Choroid plexus epithelial cell (primary cell): ENCODE measurements at places on chromosomes 5 and 9.
A peak's percentile ranks its signal among the peaks of the same experiment; 100 is the strongest.

DNA sequence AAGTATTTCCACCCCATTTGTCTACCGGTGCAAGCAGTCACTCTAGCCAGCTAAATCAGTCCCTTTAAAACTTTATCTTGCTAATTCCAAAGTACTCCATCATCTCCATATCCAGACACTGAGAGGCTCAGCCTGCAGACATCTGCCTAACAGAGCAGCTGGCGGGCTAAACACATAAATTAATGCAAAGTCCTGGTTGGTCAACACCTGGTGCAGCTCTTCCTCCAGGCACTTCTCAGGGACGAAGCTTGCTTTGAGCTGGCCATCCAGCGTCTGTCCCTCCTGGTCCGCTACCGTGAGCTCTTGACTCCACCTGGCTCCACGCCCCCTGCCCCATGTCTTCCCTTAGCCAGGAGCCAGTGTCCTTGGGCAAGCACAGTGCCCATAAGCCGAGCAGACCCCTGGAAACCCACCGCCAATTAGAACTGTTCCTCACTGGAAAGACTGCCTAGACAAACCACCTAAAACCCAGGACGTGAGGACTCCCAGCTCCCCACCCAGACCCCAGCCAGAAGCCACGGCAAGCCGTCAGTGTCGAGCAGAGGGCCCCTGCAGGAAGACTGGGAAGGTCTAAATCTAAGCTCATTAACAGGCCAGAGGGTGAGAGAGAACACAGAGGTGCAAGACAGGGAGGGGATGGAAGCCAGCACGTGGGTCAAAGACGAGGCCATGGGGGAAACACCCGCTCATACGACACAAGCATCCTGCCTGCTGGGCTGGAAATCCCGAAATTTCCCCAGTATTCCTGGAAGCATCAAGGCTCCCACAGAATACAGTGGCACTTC, 120.0 kb downstream of the COL23A1 start:
- no peak for DNase-seq

DNA sequence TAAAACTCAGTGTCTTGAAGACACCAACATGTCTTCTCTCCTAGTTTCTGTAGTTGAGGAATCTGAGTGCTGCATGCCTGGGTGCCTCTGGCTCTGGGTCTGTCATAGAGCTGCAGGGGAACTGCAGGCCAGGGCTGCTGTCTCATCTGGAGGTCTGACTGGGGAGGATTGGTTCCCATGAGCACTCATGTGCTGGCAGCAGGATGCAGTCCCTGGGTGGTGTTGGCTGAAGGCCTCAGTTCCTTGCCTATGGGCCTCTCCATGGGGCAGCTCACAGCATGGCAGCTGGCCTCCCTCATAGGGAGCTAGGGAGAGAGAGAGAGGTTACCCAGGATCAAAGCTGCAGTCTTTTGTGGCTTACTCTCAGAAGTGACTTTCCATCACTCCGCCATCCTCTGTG, 22.6 kb downstream of the UBE2QL1 start:
- no peak for DNase-seq

- peak; percentile 57 for DNase-seq
These were observed 65.1 kb downstream of the BASP1 start for GRCh38 chr5:17282283-17283120.

DNA sequence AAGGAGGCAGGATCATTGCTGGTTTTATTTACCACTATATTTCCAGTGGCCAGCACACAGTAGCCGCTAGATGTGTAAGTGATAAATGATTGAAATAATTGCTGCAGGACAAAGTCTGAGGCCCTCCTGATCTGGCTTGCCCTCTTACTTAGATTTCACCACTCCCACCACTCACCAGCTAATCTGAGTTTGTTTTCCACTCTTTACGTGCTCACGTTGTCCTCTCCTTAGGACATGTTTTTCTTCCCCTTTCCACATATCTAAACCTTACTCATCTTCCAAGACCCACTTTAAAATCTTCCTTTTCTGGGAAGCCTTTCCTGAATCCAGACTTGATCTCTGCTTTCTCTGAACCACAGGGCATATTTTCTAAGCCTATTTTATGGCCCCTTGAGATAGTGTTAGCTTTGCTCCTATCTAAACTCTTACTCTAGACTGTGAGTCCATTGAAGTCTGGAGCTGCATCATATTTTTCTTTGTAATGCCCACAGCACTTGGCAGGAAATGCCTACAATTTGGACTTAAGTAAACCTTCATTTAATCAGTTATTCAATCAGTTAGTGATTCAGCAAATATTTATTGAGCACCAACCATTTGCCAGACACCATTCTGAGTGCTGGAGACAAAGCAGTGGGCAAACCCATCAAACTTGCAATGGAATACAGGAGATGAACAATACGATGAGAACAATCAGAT, 2.4 kb downstream of the TLR4 start:
- peak; percentile 43 for DNase-seq

- DNase-seq: peak; percentile 62
These were observed 3.2 kb downstream of the ATOSB start for GRCh38 chr9:35112257-35113020.

DNA sequence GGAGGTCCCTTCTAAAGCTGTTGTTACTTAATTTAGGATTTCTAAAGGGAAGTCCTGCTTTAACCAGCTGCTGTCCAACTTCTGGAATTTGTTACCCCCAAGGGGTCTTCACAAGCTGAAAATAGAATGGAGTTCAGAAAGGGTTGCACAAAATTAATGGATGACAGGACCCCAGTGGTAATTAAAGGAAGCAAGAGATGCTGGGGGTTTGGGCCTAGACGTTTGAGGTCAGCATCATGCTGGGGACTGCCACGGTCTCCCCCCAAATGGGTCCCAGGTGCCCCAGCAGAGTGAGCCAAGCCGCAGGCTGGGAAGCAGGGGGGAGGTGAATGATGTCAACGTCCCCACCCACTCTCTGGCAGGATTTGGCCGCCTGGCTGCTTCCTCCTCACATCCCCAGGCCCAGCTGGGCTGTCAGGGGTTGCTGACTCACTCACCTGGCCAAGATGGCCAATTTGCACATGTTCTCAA, 97.5 kb upstream of the ARAP3 start:
- DNase-seq: peak; percentile 5

DNA sequence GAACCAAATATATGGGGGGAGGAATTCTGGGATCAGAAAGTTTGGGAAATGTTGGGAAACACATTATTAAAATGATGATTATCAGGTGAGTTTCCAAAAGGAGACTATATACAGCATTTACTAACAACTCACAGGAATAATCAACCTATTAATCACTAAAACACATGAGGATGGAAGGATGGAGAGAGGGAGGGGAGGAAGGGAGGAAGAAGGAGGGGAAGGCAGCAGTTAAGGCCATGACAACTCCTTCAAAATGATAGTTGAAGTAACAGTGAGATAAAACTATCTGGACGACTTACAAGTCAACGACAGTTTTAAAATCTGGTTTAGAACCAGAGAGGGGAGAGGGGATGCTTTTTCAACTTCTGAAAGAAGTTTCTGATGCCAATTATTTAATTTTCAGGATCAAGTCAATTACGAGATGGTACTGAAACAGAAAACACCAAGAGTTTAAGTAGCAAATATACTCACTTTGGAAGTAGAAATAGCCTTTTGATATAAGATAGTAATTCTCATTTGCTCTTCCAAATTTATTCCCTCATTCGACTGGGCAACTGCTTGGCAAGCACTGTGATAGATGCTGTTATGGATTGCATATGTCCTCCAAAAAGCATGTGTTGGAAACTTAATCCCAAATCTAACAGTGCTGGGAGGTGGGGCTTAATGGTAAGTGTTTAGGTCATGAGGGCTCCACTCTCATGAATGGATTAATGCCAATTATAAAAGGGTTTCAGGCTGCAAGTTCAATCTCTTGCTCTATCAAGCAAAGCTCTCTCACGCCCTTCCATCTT, 30.4 kb downstream of the FBXW11 start:
- no peak for DNase-seq

- no peak for DNase-seq
These were observed 120.1 kb upstream of the MYO10 start for GRCh38 chr5:17056141-17056631.

- peak; percentile 52 for DNase-seq
These were observed 51.5 kb upstream of the RNU6ATAC start for GRCh38 chr9:134215699-134216448.

GRCh38 chr9:6869081-6869948, 111.5 kb downstream of the KDM4C start:
- DNase-seq: peak; percentile 17

DNA sequence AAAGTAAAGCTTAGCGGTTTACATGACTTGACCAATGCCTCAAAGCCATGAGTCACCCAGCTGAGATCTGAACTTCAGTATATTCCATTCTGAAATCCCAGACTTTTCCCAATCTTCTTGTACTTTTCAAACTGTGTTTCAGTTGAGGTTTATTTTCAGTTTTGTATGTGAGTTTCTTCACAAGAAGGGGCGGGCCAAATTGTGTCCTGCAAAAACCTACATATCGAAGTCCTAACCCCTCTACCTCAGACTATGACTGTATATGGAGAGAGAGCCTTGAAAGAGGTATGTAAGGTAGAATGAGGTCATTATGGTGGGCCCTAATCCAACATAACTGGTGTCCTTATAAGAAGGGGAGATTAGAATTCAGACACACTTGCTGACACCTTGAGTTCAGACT, 666 bp upstream of the TLR4 start:
- DNase-seq: peak; percentile 73

GRCh38 chr5:88765171-88765570, 117.8 kb downstream of the MEF2C start:
- DNase-seq: no peak

DNA sequence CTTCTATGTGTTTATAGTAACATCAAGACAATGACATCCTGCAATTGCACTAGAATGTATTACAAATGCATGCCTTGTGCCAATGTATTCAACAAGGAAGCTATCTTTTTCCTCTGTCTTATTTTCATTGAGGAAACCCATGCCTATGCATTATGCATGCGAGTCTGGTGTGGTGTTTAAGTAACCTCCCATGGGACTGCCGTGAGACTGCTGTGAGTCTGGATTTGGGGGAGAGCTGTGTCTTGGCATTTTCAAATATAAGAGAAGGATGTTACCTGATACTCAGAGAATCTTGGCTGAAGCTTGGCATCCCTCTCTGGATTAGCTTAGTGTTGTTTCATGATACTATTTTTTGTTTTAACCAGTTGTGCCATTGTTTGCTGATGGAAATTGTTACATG, 98.3 kb downstream of the F2RL2 start:
- no peak for DNase-seq

DNA sequence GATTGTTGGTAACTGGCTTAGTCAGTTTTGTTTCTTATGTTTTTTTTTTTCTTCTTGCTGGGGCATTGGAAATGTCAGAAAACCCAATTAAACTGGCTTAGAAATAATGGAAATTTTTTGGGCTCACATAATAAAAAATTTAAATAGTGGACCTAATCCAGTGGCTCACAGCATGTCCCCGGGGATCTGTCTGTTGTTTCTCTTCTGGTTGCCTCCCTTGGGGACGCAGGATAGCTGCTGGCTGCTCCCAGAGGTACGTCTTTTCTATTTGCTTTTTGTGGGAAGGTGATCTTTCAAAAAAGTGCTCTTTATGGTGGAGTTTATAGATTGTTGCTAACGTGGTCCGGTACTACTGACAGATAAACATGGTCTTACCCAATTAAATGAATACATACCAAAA, 52.2 kb downstream of the LMNB1 start:
- no peak for DNase-seq

GRCh38 chr5:120464627-120465435, 731 bp downstream of the PRR16 start:
- DNase-seq: peak; percentile 65

DNA sequence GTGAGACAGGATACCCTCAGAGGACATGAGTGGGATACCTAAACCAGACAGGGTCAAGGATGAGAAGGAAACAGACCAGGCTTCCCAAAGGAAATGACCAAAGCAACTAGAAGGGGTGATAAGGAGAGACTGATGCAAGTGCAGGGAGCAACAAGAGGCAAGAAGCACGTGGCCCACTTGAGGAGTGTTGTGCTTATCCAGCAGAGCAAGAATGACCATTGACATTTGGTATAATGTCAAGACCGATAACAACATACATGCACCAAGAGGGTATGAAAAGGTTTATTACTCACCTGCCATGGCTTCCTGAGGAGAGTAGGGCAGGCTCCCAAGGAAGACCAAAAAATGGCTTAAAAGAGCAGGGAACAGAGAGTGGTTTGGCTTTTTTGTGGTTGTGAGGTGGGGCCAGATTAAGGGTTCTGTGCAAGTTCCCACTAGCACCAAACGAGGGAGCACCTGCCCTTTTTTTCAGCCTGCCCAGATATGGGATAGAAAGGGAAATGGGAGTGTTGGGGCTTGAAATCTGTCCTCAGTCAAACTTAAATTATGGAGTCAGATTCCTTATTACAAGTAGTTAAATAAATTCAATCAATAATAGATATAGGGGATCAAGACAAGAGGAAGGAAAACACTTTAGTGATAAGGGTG, 513.6 kb downstream of the RASEF start:
- DNase-seq: no peak

- DNase-seq: no peak
These were observed 96.2 kb downstream of the TLE4 start for GRCh38 chr9:79667817-79668436.

DNA sequence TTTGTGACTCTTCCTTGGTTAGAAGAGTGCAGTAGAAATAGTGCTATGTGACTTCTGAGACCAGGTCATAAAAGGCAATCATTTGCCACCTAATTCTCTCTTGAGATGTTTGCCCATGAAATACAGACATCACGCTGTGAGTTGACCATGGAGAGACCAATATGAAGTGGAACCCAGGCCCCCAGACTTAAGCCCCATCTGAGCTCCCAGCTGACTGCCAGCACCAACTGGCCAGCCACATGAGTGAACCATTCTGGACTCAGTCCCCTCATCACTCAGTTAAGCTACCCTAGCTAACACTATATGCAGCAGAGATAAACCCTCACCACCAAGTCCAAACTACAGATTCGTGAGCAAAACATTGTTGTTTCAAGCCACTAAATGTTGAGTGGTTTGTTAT, 60.7 kb upstream of the NIPBL start:
- no peak for DNase-seq

DNA sequence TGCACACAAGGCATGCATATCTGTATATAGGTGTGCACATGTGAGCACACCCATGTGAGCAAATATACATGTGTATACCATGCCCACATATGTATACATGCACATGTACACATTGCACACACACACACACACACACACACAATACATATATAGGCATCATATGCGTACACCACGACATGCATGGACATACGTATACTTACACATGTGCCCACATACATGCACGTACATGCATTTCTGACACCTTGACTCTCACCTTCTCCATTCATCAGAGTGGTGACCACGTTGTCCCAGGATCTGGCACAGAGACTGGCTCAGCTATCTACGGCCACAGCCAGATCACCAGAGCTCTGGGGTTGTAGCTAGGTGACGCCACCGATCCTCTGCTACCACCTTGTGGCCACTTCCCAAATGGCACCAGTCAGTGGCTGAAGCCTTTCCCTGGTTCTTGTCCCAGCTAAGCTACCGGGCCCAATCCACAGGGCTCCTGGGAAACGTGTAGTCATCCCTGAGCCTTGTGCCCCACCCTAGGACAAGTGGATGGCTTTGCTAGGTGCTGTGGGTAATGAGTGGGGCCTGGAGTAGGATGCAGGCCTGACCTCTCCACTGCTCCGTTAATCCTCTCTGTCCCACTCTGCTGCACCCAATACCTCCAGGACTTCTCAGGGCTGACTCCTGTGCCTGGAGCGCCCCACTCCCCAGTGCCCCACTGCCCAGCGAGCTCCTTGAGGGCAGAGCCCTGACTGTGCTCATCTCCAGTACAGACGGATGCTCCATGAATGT, 194.4 kb downstream of the RGS3 start:
- DNase-seq: peak; percentile 91

- no peak for DNase-seq
These were observed 138.4 kb downstream of the EFNA5 start for GRCh38 chr5:107532169-107532878.
